ENCODE measurements at places on chromosomes 5 and 9. TPM values are rescaled to one million over a fixed set of nuclear protein-coding genes. Genes with fewer than 3 reads are reported as not detected.

PCDHA9 gene
- not detected for polyA plus RNA-seq

DIPK1B gene
- 6.8 TPM for polyA plus RNA-seq

- peaks cover 13% of the 10 kb centered on the region for H3K4me1 ChIP-seq
- no peak overlapping the region for H3K4me3 ChIP-seq
- H3K27ac ChIP-seq: no peak overlapping the region
- no peak for DNase-seq
- H3K27me3 ChIP-seq: no peaks in the 10 kb centered on the region
- no peaks in the 10 kb centered on the region for H3K36me3 ChIP-seq
These were observed 78.5 kb downstream of the SEC61B start for GRCh38 chr9:99300603-99301002.

DNA sequence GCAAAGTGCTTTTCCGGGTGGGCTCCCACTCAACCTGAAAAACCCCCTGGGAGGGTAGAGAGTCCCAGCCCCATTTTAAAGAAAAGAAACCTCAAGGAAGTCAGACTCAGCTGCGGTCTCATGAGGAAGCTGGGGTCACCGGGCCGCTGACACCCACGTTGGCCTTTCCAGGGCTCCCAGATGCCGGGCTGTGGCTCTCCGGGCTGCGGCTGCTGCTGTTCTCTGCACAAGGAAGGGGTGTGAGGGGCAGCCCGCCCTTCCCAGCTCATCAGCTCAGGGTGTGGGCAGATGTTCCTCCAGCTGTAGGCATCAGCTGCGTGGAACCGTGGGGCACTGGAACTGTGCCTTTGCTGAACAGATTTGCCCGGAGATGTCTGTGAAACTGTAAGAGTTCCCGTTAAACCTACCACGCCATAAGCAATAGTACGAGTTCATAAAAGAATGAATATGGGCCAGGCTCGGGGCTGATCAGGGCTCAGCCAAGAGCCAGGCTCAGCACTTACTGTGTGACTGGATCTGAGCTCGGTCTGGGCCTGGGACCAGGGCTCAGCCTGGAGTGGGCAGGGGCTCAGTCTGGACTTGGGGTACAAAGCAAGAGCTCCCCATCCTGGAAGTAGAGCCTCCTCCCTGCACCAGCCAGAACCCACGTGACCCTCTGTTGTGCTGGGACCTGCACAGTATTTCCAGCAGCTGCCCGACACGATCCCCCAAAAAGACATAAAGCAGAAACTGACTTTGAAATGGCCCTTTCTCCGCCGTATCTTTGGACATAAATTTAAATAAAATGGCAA lies 130.2 kb upstream of the PPP1R26 start:
- H3K36me3 ChIP-seq: no peaks in the 10 kb centered on the region
- H3K27ac ChIP-seq: no peak overlapping the region
- no peaks in the 10 kb centered on the region for H3K4me1 ChIP-seq
- no peaks in the 10 kb centered on the region for H3K27me3 ChIP-seq

SMIM33 gene
- 0.05 TPM for polyA plus RNA-seq

DNA sequence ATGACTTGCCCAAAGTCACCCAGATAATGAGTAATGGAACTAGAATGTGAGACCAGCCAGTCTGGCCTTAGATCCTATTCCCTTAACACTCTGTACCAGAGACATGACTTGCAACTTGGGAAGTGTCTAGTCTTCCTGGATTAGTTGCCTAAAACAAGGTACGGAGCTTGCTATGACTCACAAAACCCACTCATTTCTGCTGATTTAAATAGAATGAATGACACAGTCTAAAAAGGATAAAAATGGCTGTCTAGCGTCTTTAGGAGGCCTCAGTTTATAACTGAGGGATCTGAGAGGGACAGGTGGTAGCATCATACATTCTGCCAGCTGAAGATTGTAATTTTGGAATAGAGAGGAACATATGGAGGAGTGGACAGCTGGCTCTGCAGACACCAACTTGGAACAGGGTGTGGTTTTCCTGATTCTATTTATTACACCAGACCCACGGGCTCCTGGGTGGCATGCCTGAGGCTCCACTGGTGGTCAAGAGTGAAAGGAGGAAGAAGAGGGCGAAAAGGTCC lies 62.7 kb downstream of the ABLIM3 start:
- H3K4me3 ChIP-seq: no peak overlapping the region
- DNase-seq: no peak
- no peaks in the 10 kb centered on the region for H3K27me3 ChIP-seq
- H3K4me1 ChIP-seq: no peaks in the 10 kb centered on the region
- H3K27ac ChIP-seq: no peak overlapping the region

ADRB2 gene
- polyA plus RNA-seq: 1.9 TPM

- no peak overlapping the region for H3K27ac ChIP-seq
- no peaks in the 10 kb centered on the region for H3K4me1 ChIP-seq
- no peak for DNase-seq
- no peak overlapping the region for H3K4me3 ChIP-seq
- H3K36me3 ChIP-seq: no peaks in the 10 kb centered on the region
- peaks cover 93% of the 10 kb centered on the region for H3K27me3 ChIP-seq
These were observed 8.4 kb upstream of the HAND1 start for GRCh38 chr5:154486427-154486866.

NMUR2 gene
- 0.23 TPM for polyA plus RNA-seq

GRCh38 chr5:180343110-180343830 lies 9.9 kb downstream of the GFPT2 start:
- no peaks in the 10 kb centered on the region for H3K4me1 ChIP-seq
- no peak for DNase-seq
- H3K4me3 ChIP-seq: no peak overlapping the region
- no peaks in the 10 kb centered on the region for H3K36me3 ChIP-seq
- H3K27ac ChIP-seq: no peak overlapping the region

ARHGEF37 gene
- polyA plus RNA-seq: 2.5 TPM

DNA sequence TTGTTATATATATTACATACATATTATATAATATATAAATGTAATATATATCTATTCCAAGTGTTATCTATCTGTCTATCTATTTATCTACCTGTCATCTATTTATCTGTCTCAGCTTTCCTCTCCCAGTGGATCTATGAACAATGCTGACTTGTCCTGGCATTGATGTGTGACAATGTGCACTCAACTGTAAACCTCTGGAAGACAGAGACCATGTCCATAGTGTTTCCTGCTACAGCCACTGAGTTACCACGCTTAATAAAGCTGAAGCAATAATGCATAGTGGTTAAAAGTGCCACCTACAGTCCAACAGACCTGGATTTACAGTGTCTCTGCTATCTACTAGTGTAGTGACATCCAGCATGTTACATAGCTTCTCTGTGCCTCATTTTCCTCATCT lies 57.2 kb upstream of the TMED7 start:
- no peaks in the 10 kb centered on the region for H3K36me3 ChIP-seq
- DNase-seq: no peak
- H3K4me3 ChIP-seq: no peak overlapping the region
- H3K27ac ChIP-seq: no peak overlapping the region
- no peaks in the 10 kb centered on the region for H3K4me1 ChIP-seq
- no peaks in the 10 kb centered on the region for H3K27me3 ChIP-seq

CA9 gene
- 0.50 TPM for polyA plus RNA-seq

- no peaks in the 10 kb centered on the region for H3K36me3 ChIP-seq
- H3K27me3 ChIP-seq: no peaks in the 10 kb centered on the region
- DNase-seq: no peak
- H3K4me1 ChIP-seq: no peaks in the 10 kb centered on the region
- H3K4me3 ChIP-seq: no peak overlapping the region
These were observed 31.8 kb upstream of the C7 start for GRCh38 chr5:40877371-40877988.

ZNF879 gene
- 5.9 TPM for polyA plus RNA-seq

NIPAL4 gene
- polyA plus RNA-seq: 6.1 TPM

DNA sequence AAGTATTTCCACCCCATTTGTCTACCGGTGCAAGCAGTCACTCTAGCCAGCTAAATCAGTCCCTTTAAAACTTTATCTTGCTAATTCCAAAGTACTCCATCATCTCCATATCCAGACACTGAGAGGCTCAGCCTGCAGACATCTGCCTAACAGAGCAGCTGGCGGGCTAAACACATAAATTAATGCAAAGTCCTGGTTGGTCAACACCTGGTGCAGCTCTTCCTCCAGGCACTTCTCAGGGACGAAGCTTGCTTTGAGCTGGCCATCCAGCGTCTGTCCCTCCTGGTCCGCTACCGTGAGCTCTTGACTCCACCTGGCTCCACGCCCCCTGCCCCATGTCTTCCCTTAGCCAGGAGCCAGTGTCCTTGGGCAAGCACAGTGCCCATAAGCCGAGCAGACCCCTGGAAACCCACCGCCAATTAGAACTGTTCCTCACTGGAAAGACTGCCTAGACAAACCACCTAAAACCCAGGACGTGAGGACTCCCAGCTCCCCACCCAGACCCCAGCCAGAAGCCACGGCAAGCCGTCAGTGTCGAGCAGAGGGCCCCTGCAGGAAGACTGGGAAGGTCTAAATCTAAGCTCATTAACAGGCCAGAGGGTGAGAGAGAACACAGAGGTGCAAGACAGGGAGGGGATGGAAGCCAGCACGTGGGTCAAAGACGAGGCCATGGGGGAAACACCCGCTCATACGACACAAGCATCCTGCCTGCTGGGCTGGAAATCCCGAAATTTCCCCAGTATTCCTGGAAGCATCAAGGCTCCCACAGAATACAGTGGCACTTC lies 120.0 kb downstream of the COL23A1 start:
- H3K4me3 ChIP-seq: no peak overlapping the region
- H3K36me3 ChIP-seq: no peaks in the 10 kb centered on the region
- no peak overlapping the region for H3K27ac ChIP-seq
- H3K4me1 ChIP-seq: no peaks in the 10 kb centered on the region
- no peaks in the 10 kb centered on the region for H3K27me3 ChIP-seq

DNA sequence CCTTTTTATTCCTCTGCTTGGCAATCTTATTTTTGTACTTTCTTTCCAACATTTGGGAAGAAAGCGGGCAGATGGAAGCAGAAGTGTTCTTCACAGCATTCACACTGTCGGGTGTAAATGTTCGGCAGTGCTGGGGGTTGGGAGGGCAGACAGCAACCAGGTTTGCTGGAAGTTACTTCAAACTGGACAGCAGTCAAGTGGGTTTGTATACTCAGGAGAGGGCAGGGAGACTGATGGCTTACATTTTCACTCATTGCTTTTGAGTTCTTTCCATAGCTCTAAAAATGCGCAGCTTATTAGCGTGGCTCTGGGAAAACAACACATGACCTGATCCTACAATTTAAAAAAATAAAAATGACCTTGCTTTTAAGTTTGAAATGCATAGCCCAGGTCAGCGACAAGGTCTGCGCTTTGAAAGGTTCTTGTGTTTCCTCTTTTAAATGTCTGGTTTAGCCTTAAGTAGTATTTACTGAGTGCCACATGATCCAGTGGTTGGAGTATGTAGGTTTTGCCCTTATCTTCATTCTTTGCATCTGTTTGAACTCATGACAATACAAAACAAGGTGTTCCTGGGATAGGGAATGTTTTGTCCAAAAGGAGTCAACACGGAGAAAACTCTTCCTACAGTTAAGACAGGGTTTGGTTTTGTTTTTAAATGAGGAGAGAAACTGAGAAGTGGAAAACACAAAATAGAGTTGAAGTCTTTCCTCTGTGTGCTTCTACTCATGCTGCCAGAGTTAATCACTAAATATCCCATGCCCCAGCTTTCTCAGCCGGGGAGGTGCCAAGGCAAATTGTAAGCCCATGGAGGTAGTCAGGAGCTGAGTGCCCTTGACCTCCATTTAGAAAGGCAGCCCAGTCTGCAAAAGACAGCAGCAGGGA lies 132.7 kb upstream of the DMRT1 start:
- H3K27ac ChIP-seq: no peak overlapping the region
- H3K36me3 ChIP-seq: peaks cover 11% of the 10 kb centered on the region
- H3K4me1 ChIP-seq: peaks cover 5% of the 10 kb centered on the region

GRCh38 chr5:98468188-98468869 lies 305.1 kb upstream of the RGMB start:
- H3K27ac ChIP-seq: no peak overlapping the region
- no peak for DNase-seq
- H3K27me3 ChIP-seq: no peaks in the 10 kb centered on the region
- H3K36me3 ChIP-seq: no peaks in the 10 kb centered on the region
- no peaks in the 10 kb centered on the region for H3K4me1 ChIP-seq

GRCh38 chr9:86126998-86127972 lies 27.9 kb upstream of the GOLM1 start:
- no peaks in the 10 kb centered on the region for H3K36me3 ChIP-seq
- no peaks in the 10 kb centered on the region for H3K4me1 ChIP-seq
- no peak for DNase-seq
- H3K27ac ChIP-seq: no peak overlapping the region
- no peak overlapping the region for H3K4me3 ChIP-seq
- H3K27me3 ChIP-seq: no peaks in the 10 kb centered on the region

DNA sequence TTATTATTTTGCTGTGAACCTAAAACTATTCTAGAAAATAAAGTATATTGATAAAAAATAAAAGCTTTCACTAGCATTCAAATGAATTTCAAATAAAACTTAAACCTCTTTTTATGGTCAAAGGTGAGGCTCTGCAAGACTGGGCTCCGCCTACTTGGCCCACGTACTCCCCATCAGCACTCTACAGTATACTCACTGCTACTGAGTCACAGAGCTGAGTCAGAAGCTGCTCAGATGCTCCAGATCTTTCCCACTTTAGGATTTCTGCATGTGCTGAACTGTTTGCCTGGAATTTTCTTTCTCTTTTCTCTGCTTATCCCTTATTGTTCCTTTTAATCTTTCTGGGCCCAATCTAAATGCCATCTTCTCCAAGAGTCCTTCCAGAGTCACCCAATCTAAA lies 331.9 kb upstream of the CCNG1 start:
- no peaks in the 10 kb centered on the region for H3K27me3 ChIP-seq
- no peaks in the 10 kb centered on the region for H3K4me1 ChIP-seq
- H3K27ac ChIP-seq: no peak overlapping the region

IFNA6 gene
- polyA plus RNA-seq: not detected

MLANA gene
- polyA plus RNA-seq: 0.09 TPM

DNA sequence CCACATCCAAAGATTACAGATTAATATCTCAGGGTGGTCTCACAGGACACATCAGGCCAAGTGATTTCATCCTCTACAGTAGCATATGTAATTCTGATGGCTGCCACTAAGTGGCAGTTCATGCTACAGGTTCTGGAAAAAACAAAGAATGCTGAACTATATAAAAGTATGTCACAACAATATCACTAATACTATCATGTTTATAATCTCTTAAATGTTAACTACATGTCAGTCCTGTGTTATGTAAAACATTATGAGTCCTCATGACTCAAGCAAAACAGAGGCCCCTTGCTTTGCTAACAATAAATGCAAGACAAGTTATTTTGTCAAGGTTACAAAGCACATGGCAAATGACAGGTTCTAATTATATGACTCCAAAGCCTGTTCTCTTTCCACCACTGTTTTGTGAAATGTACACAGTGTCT lies 233.2 kb downstream of the FBXL17 start:
- no peaks in the 10 kb centered on the region for H3K27me3 ChIP-seq
- peak; percentile 4 for DNase-seq
- H3K27ac ChIP-seq: no peak overlapping the region
- no peaks in the 10 kb centered on the region for H3K36me3 ChIP-seq

DNA sequence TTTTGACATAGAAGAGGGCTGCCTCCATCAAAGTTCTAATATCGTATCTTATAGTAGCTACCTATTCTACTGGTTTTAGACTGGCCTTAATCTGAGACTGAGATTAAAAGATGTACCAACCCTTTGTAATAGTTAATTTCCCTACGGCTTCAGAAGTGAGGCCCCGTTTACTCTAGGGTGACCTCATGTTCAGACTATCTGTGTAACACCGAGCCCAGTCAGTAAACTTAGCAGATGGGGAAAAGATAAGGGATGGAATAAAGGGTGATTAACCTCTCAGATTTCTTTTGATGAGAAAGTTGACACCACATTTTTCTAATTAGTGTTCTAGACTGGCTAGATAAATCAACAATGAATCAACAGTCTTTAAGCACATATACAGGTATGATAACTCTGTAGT lies 283.1 kb downstream of the KCTD16 start:
- H3K36me3 ChIP-seq: no peaks in the 10 kb centered on the region
- H3K27ac ChIP-seq: no peak overlapping the region
- no peak overlapping the region for H3K4me3 ChIP-seq
- H3K27me3 ChIP-seq: no peaks in the 10 kb centered on the region
- DNase-seq: no peak
